ENCODE measurements at places on chromosomes 2 and 18. TPM values are rescaled to one million over a fixed set of nuclear protein-coding genes. Genes with fewer than 3 reads are reported as not detected.

The CXCR4 gene
- total RNA-seq, result 61.1 TPM

The SLC19A3 gene
- total RNA-seq, result 87.4 TPM

The CSRNP3 gene
- total RNA-seq, result 7.1 TPM

DNA sequence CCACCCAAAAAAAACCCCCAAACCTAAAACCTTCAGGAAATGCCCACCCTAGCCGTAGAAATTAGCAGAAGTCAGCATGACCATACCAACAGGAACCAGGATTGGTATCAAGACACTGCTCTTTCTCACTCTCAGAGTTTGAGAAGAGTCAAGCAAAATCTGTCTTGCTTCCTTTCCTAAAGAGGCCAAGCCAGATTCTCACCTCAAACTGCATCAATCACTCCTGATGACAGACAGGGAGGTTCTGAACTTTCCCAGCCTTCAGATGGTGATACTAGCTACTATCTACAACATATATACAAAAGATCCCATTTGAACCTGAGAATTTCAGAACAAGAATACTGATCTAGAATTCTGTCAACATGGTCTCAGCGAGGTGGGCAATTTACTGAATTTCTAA is 29.7 kb downstream of the CCDC93 start:
- no peak for DNase-seq

GRCh38 chr2:109299536-109299935 is 170.5 kb downstream of the SH3RF3 start:
- no peak for DNase-seq

DNA sequence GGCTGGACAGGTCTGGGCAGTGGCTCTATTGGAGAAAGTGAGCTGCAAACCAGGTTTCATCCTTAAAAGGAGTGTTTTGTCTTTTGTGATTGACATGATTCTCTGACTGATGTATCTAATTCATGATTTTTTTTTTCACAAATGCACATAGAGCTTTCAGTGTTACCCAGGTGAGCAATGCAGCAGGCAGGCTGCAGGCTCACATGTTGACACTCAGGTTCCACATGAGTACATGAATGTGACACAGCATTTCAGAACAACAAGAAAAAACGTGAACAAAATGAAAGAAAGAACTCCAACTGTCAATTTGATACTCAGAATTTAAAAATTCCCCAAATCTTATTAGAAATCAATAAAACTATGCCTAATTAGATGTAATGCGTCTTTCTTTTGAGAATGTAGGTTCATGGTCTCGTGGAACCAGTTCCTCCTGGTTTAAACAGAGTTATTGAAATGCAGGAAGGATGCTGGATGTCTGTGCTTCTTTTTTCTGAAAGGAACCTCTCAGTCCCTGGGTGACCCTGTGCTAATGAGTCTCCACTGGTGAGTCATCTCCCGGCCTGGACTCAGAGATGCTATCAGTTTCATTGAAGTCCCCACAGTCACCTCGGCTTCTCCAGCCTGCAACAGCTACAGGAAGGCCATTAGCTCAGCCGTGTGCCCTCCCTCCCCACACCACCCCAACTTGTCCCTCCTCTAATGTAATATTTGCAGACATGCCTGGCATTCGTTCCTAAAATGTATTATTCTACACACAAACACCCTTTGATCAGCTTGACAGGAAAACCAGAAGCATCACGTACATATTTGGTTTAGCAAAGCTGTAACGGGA is 430.4 kb downstream of the LPIN1 start:
- DNase-seq, result peak; percentile 35

GRCh38 chr18:22439447-22439846 is 21.7 kb upstream of the CTAGE1 start:
- no peak for DNase-seq

- peak; percentile 44 for DNase-seq
Measured at GRCh38 chr2:201128933-201129505, 13.1 kb downstream of the CFLAR start.
